ENCODE measurements at places on chromosomes 16 and 17.

- DNase-seq, result peak; percentile 14
Observed at GRCh38 chr16:1645914-1646525, 32.1 kb upstream of the JPT2 start.

DNA sequence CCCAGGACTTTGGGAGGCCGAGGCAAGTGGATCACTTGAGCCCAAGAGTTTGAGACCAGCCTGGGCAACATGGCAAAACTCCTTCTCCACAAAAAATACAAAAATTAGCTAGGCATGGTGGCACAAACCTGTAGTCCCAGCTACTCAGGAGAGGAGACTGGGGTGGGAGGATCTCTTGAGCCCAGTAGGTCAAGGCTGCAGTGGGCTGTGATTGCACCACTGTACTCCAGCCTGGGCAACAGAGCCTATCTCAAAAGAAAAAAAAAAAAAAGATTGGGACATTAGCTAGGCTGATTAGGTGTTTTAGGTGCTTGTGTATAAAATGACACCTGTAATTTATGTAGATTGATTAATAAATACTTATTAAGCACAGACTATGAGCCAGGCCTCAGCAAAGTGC is 10.1 kb downstream of the GFOD2 start:
- no peak for DNase-seq

DNA sequence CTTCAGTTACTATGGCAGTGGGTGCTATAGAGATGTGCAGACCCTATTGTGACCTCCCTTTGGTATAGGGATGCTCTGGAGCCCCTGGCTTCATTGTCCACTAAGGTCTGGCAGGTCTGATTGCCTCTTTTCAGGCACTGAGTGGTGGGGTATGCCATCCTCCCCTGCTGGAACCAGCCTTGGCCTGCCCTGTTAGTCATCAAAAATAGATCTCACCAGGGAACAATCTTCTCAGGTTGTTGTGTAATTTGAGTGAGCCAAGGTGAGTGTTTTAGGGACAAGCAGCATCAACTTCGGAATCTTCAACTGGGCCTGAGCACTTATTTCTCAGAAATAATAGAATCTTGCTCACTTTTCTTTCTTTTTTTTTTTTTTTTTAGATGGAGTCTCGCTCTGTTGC is 19.6 kb downstream of the HMOX2 start:
- DNase-seq, result no peak

DNA sequence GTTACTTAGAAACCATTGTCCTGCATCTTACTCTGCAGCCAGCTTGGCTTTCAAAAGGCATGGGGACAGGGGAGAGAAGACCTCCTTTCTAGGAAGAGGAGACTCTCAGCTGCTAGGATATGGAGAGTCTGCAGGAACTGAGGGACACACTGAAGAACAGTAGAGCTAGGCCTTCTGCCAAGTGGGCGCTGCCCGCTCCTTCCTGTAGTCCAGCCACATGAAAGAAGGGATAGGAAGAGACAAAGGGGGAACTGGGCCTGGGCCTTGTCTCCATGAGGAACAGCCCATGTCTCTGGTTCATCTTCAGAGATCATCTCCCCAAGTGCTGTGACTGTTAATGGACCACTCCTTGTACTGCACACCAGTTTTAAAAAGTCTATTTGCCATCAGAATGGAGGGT is 78.4 kb downstream of the SYCE1L start:
- no peak for DNase-seq

GRCh38 chr16:21101631-21102420 is 48.8 kb downstream of the DNAH3 start:
- DNase-seq, result peak; percentile 3

- DNase-seq, result no peak
Observed at GRCh38 chr16:80993307-80993706, 13.4 kb downstream of the CMC2 start.

GRCh38 chr16:65283181-65283651 is 161.4 kb upstream of the CDH11 start:
- no peak for DNase-seq

GRCh38 chr17:42781639-42782165 is 1.3 kb downstream of the WNK4 start:
- DNase-seq, result no peak

DNA sequence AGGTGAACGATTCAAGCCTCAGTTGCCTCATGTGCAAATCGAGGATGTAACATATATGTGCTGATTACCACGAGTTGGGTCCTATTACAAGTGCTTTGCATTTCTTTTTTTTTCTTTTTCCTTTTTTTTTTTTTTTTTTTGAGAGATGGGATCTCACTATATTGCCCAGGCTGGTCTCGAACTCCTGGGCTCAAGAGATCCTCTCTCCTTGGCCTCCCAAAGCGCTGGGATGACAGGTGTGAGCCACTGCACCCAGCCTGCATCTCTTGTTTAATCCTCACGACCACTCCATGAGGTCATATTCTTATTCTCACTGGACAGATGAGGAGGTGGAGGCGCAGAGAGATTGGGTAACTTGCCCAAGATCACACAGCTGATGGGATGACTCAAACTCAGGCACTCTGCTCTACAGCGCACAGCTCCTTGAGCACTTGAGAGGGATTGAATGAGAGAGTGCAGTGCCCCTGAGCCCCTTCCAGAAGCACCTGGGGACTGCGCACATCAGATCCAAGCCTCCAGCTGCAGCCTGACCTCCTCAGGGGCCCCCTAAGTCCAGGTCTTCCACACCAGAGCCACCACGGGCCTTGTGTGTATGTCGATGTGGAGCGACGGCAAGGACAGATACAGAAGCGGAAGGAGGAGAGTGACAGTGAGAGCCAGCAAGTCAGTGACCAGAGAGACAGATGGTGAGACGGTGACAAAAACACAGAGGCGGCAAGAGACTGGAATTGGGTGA is 4.9 kb downstream of the STX1B start:
- no peak for DNase-seq

DNA sequence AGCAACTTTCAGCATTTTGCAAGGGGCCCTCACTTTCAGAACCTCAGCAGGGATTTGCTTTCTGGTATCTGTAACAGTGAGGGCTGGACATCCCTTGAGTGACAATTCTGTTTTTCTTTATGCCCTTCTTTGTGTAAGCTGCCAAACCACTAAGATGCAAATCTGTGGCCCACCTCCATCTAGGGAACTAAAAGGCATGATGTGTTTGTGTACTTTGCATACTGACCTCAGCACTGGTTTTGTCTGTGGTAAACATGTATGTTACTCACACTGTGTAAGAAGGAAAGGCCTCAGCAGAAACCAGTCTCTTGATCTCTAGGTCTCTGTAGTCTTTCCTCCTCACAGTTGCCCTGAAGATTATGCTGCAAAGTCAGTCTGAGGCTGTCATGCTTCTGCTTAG is 396.6 kb upstream of the DYNLRB2 start:
- no peak for DNase-seq

DNA sequence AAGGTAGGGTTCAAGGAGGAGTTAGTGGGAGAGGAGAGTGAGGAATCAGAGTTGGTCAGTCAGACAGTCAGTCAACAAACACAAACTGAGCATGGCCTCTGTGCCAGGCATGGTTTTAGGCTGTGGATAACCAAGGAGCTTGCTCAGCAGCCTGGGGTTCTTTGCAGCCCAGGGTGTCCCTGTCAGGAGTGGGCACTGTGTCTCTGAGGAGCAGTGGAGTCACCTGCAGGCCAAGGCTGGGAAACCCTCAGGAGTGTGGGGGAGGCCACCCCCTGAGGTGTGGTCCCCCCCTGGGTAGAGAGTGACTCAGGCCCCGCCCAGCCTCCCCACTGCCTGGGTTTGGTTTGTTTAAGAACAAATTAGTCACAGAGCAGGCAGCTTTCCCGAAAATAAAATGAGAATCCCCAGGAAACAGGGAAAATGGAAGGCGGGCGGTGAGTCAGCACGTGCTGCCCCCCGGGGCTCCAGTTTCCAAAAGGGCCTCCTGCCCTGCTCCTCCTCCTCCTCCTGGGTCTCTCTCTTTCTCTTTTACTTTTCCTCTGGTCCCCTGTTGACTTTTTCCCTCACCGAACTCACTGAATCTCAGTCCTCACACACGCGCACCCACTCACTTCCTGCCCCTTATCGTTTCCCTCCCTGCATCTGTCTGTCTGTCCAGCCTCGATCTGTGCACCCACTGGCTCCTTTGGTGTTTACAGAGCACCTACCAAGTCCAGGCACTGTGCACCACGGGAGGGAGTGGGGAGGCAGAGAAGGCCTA is 44.3 kb downstream of the SOCS3 start:
- DNase-seq, result peak; percentile 59

GRCh38 chr17:5826384-5826783 is 242.1 kb upstream of the NLRP1 start:
- no peak for DNase-seq

GRCh38 chr17:58728798-58729197 is 26.9 kb upstream of the PPM1E start:
- DNase-seq, result no peak

DNA sequence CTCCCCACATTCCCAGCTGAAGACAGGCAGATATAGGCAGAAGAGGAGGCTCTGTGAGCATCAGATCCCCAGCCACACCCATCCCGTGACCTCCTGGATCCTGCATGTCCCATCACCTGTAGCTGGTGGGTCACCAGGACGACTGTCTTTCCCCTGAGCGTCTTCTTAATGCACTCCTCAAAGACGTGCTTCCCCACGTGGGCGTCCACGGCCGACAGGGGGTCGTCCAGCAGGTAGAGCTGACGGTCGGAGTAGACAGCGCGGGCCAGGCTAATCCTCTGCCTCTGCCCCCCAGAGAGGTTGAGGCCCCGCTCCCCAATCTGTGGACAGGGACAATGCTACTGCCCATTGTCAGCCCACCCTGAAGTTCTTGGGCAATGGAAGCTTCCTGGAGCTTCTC is 40.5 kb downstream of the ABCC12 start:
- DNase-seq, result no peak

DNA sequence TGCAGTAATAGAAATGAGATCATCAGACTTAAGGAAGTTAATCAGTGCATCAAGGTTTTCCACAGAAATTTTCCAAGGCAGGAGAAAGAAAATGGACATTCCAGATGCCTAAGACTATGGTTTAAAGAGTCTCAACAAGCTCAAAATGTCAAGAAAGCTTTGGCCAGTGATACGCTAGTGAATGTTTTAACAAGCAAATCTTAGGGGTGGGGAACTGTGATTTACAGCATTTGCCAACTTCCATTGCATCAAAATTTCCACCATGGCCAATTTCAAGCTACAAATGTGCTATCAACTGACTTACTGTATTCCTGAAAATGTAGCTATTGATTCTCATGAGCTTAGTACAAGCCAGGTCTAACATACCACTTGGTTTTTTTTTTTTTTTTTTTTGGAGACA is 82.4 kb upstream of the CLEC3A start:
- DNase-seq, result no peak

GRCh38 chr16:83851473-83851872 is 43.7 kb downstream of the HSBP1 start:
- DNase-seq, result no peak

DNA sequence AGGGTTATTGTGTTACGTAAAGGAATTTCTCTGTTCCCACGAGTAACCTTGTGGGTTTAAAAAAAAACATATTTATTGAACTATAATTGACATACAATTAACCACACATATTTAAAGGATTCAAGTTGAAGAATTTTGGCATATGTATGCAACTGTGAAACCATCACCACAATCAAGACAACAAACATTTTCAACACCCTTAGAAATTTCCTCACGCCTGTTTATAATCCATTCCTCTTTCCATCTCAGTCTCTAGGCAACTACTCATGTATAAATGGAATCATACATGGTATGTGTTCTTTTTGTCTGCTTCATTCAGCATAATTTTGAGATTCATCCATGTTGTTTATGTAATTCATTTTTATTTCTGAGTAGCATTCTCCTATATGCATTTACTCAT is 104.0 kb downstream of the MRTFB start:
- DNase-seq, result no peak

GRCh38 chr17:42784409-42784808 is 4.0 kb downstream of the WNK4 start:
- no peak for DNase-seq

GRCh38 chr17:39634384-39634871 is 2.5 kb upstream of the STARD3 start:
- no peak for DNase-seq

DNA sequence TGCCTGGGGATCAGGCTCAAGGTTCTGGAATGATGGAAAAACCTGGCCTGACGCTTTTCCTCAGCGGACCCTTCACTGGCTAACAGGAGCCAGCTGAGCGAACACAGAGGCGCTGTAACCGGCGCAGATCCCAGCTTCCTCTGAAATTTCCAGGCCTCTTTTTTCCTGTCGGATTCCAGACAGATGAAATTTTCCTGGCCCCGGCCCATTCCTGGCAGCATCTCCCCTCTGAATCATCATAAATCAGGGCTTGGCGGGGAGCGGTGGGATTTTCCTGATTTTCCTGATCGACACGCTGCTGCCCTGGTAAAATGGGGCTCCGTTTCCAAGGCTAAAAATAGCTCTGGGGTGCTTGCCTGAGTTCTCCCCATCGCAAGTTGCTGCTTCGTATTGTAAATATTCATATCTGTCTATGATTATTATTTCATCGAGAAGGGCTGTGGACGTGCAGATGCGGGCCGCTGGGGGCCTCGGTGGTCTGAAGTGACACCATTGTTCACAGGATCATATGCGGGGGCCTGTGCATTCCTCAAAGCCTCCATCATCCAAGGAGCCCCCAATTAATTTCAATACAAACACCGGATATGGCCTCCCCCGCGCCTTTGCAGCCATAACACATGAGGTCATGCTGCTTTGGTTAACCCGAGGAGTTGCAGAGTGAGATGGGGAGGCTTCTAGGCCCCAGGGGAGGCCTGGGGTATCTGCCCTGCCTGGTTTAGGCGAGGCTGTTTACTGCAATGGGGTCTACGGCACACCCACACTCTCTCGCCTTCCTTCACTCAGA is 45.8 kb upstream of the ETV4 start:
- no peak for DNase-seq

- DNase-seq, result no peak
Observed at GRCh38 chr17:61617330-61617729, 26.3 kb upstream of the NACA2 start.

DNA sequence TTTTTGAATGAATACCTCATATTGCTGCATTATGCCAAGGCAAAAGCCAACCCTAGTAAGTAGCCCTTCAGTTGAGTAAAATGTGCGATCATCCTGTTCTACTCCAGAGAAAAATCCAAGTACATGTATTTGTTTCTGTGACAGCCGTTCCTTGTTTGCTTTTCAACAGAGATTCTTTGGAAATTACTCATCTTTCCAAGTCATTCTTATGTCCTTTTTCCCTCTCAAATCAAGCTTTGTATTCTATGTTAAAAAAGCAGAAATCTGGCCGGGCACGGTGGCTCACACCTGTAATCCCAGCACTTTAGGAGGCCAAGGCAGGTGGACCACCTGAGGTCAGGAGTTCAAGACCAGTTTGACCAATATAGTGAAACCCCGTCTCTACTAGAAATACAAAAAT is 112.9 kb upstream of the HAS3 start:
- DNase-seq, result no peak

DNA sequence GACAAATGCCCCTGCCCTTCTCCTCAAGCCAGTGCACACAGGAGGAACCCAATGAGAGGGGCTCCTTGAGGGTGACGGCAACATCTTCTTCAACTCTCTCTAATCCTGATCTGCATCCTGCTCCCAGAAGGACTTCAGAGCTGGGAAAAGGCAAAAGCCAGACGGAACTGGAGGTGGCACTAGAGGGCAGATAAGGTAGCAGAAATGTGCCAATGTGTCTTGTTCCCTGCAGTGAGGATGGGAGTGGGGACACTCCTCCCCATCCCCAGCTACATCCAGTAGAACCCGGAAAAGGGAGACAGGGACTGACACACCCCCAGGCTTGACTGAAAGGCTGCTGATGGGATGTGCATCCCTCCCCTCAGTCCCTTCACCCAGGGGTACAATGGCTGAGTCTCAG is 28.5 kb downstream of the SRCIN1 start:
- no peak for DNase-seq

Data from stimulated activated CD8-positive, alpha-beta memory T cell treated with anti-CD3 and anti-CD28 coated beads, Interleukin-2, amount 100 ng/mL, for 48 hours (primary cell).